ENCODE measurements at places on chromosomes 6 and 20.

GRCh38 chr6:493840-494239 is 102.3 kb downstream of the IRF4 start:
- no peak for DNase-seq

- no peak for DNase-seq
Observed at GRCh38 chr20:32451682-32452461, 93.7 kb downstream of the ASXL1 start.

DNA sequence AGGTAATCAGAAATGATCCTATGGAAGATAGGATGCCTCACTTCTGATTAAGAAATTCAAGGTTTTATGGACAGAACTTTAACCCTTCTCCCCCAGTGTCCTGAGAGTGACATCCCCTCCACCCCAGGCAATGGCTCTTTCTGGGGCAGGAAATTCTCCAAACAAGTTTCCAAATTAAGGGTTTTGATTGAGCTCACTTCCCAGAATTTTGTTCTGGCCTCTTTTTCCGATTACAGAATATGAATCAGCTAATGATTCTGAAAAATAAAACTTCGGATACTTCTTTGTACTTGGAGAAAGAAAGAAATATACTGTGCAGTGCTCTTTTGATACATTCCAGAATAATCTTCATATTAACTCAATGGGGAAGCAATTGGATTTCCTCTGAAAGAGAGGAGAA is 32.8 kb upstream of the TASP1 start:
- no peak for DNase-seq

GRCh38 chr6:14876778-14877613 is 368.9 kb upstream of the JARID2 start:
- no peak for DNase-seq

DNA sequence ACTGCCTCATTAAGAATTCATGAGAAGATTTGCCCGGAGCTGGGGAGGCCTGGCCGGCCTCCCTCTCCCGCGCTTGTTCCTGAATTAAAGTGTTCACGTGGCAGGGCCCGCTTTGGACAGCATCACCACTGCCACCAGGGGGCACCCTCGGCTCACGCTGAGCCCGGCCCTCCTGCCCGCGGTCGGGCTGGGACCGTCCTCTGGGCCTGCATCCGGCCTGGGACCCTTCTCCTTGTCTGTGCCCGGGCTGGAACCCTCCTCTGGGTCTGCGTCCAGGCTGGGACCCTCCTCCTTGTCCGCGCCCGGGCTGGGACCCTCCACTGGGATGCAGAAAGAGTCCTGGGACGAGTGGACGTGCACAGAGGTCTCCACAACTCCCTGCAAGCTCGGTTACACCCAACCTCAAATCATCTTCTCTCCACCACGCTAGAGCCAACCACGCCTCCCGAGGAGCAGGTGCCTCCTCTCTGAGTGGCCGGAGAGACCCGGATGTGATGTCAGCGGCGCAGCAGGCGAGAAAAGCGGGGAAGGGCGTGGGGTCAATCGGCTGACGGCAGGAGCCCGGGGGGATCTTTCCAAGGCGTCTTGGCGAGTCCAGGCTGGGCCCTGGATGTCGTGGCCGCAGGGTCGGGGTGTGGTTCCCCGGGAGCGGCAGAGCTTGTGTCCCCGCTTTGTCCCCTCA is 50.9 kb upstream of the DACT2 start:
- DNase-seq = peak; percentile 50

GRCh38 chr6:32627831-32628230 is 9.4 kb upstream of the HLA-DQA1 start:
- peak; percentile 88 for DNase-seq

GRCh38 chr20:22626496-22626895 is 42.1 kb upstream of the FOXA2 start:
- no peak for DNase-seq

- DNase-seq = no peak
Observed at GRCh38 chr6:4463236-4463635, 313.0 kb upstream of the CDYL start.

DNA sequence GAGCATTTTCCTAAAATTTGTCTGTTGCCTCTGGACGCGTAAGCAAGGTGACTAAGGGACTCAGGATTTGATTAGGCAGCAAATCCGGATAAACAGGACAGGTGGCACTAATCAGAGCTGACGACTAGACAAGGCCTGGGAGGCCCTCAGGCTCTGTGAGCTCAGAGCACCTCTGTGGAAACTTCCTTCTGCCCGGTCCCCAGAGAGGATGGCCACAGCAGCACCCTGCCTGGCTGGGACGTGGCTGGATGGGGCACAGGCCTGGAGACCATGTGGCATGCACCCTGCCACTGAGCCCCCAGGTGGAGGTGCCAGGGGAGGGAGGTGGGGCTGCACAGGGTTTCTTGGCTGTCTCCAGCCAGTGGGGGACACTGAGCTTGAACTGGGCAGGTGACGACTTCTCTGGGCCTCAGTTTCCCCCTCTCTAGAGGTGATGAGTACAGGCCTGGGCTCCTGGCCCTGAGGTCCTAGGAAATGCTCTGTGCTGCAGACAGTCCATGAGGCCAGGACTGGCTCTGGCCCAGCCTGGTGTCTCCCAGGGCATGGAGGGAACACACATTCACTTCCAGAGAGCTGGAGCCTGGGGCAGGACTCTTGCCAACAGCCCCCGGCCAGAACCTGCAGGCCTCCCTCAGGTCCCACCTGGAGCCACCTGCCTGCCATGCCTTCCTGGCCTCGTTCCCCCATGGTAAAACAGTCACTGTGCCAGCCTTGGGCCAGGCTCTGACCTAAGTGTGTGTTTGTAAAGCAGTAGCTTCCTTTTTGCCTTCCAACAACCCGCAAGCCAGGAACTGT is 39.6 kb upstream of the STX16 start:
- no peak for DNase-seq

GRCh38 chr6:159221486-159222170 is 52.4 kb downstream of the FNDC1 start:
- no peak for DNase-seq

GRCh38 chr6:151147118-151147832 is 92.5 kb upstream of the AKAP12 start:
- no peak for DNase-seq

All from hematopoietic multipotent progenitor cell (in vitro differentiated cells).